Right ventricle myocardium superior (tissue), 1 donor: ENCODE measurements at places on chromosomes 4 and X. TPM values are rescaled to one million over a fixed set of nuclear protein-coding genes. Genes with fewer than 3 reads are reported as not detected.

MAML3 gene
- total RNA-seq: 2.4 TPM

CENPE gene
- total RNA-seq: 0.40 TPM

RAB41 gene
- total RNA-seq: not detected

REST gene
- 24.0 TPM for total RNA-seq

FRMD7 gene
- not detected for total RNA-seq

KIAA1210 gene
- not detected for total RNA-seq

GPAT3 gene
- total RNA-seq: 39.6 TPM

LAP3 gene
- 52.6 TPM for total RNA-seq
